Activated CD4-positive, CD25-positive, alpha-beta regulatory T cell (primary cell): ENCODE measurements at places on chromosomes 5 and 9.

- no peak for DNase-seq
Measured at GRCh38 chr9:81902196-81902595, 26.0 kb upstream of the SPATA31D4 start.

- no peak for DNase-seq
Measured at GRCh38 chr5:181051841-181052671, 12.0 kb downstream of the BTNL9 start.

DNA sequence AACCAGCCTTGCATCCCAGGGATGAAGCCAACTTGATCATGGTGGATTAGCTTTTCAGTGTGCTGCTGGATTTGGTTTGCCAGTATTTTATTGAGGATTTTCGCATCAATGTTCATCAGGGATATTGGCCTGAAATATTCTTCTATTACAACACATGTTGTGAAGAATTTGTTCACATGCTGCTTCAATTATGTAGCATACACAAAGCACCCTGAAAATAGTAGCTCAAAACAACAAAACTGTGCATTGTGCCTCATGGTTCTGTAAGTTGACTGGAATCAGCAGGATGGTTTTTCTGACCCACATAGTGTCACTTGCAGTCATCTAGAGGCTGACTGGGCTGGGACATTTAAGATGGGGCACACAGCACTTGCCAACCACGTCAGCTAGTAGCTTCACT is 193.9 kb downstream of the SYK start:
- no peak for DNase-seq

- no peak for DNase-seq
Measured at GRCh38 chr5:156815988-156816599, 34.0 kb upstream of the PPP1R2B start.

- DNase-seq: no peak
Measured at GRCh38 chr9:101369884-101370531, 14.8 kb downstream of the BAAT start.

DNA sequence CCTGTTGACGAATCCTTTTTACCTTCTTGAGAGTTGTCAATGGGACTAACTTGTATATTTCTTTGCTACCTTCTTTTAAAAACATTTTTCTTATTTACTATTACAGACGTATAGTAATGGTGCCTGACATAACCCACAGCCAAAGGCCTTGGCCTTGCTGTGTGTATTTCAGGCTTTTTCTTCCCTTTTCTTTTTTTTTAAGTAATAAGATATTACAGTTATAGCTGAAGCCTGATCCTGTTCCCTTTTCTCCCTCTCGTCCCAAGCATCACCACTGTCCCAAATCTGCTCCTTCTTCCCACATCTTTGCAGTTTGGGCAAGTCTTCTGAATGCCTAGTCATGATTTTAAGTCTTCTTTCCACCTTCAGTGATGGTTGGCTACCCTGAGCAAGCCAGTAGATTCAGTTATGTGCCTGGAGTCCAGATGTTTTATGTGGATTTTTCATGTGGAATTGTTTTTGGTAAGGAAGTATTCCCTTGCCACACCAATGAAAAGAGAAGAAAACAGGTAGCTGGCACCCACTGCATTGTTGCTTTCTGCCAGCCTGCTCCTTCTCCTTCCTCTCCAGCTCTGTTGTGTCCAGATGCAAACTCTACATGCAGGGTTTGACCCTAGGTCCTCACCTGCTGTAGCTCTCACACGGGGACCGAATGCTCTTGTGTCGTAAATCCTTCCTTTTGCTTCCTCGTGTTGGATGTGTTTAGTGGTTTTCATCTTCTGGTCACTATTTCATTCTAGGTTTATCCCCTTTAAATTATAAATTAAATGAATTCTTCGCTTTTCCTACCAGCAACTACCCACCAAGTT is 26.5 kb downstream of the ABL1 start:
- no peak for DNase-seq

DNA sequence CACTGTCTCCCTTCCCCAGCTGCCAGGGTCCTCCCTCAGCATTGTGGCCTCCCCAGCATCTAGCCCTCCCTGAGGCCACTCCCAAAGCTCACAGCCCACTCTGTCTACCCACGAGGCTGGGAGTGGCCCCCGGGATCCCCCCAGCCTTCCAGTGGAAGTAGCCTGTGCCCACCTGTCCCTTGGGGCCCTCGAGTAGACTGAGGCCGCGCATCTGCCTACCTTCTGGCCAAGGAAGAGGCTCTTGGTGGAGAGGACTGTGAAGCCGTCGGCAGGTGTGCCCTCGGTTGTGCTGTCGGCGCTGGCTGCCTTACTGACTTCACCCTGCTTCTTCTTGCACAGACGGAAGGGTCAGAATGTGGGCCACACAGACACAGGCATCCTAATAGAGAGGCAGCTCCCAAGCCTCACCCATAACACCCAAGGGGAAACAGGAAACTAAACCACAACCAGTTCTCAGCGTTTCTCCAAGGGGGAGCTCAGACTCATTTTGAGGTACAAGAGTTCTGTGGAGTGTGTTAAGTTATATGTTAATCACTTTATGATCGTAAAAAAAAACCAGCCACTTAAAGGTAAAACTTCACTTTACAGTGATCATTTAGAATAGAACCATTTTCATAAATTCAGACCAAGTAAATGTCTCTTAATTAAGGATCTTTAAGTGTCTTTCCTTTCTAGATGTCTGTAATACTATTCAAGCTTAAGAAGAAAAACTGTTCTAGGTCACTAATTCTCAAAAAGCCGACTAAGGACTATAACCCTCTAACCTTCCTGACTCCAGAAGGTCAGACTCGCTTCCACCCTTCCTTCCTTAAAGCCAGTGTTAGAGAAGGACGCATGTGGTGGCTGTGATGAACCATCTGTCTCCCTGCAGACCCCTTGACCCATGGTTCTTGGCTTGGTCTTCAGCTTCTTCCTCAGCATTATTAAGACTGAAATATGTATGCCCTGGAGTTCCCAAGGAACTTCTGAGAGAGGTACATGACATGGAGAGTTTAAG is 38.5 kb downstream of the MACROH2A1 start:
- no peak for DNase-seq

DNA sequence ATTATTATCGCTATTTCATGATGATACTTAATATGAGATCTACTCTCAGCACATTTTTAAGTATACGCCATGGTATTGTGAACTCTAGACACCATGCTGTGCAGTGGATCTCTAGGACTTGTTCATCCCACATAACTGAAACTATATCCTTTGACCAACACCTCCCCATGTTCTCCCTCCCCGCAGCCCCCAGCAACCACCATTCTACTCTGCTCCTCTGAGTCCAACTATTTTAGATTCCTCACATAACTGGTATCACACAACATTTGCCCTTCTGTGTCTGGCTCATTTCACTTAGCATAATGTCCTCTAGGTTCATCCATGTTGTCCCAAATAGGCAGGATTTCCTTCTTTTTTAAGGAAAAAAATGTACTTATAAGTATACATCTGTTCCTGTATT is 6.6 kb upstream of the TBC1D2 start:
- DNase-seq: no peak

- no peak for DNase-seq
Measured at GRCh38 chr9:100459963-100460362, 13.0 kb upstream of the TMEFF1 start.

DNA sequence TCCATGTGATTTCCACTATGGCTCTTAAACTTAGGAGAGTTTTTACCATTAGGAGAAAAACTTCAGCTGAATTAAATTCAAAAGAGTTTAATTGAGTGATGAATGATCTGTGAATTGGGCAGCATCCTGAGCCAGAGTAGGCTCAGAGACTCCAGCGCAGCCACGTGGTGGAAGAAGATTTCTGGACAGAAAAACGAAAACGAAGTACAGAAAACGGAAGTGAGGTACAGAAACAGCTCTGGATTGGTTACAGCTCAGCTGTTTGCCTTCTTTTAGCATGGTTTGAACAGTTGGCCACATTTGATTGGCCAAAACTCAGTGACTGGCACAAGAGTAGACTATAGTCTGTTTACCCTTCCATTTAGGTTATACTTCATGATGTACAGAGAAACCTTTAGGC is 69.2 kb upstream of the PLPP1 start:
- DNase-seq: no peak

- no peak for DNase-seq
Measured at GRCh38 chr5:179343021-179343718, 2.1 kb downstream of the ADAMTS2 start.

DNA sequence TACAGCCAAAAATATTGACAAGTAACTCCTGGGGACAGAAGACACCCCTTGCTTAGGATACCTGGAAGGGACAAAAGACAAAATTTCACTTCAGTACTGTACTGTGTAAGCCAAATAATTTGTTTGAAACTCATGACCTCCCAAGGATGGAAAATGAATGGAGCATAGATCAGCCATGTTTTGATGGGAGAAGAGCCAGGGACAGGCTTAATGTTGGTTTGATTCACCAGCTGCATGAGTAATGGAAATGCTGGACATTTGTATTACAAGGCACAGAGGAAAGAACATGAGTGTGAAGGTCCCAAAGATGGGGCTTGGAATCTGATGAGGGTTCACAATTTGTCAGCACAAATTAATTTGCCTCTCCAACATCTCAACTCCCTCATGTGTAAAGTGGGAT is 122.8 kb downstream of the ENC1 start:
- DNase-seq: no peak

DNA sequence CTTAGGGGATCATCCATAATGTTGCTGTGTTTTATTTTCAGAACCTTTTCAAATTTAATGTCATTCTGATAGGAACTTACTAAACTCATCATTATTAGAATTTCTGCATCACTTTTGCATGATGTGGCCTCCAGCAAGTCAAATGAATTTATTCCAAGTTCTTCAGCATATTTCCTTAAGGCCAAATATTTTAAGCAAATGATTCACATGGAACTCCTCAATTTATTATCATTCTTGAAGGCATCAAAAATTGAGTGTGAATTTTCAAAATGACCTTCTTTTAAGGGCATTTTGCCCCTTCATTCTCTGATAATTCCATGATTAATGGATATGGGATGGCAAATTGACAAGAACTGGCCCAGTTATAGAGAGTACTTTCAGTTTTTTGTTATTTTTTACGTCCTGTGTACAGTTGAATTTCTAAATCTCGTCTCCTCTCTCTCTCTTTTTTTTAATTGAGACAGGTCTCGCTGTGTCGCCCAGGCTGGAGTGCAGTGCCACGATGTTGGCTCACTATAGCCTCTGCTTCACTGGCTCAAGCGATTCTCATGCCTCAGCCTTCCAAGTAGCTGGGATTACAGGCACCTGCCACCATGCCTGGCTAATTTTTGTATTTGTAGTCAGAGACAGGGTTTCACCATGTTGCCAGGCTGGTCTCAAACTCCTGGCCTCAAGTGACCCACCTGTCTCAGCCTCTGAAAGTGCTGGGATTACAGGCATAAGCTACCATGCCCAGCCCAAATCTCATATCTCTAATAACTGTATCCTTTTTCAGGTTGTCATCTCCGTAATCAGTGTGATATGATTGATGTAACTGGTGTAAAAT is 29.1 kb downstream of the GPR21 start:
- no peak for DNase-seq

DNA sequence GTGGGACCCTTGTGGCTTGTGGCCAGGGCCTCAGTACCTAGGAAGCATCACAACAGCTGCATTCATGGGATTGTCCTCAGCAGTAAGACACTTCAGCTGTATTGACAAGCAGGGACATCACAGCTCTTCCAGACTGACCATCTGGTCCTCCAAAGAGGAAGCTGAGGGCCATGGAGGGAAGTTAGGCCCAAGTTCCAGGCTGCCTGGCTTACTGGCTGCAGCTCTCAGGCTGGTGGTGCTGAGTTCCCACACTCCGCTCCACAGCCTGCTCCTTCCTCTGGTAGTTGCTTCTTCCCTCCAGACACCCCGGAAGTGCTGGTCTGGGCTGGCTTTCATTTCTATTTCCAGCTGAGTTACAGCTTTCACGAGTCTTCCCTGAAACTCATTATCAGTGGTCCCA is 5.7 kb upstream of the STING1 start:
- no peak for DNase-seq

DNA sequence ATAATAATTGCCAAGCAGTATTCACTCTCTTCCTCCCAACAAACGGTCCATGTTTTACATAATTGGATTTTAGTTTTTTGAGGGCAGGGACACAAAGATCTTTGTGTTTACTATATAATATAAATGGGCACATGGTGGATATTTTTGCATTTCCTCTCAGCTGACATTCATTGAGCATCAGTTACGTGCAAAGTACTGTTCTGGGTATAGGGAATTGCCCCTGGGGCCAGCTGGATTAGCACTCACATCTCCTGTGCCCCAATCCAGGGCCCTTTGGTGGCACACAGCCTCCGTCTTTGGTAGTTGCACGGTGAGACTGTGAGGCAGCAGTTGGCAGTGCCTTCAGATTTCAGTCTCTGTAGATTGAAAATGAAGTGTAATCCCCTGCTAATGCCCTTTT is 1.6 kb downstream of the TDRD7 start:
- no peak for DNase-seq

DNA sequence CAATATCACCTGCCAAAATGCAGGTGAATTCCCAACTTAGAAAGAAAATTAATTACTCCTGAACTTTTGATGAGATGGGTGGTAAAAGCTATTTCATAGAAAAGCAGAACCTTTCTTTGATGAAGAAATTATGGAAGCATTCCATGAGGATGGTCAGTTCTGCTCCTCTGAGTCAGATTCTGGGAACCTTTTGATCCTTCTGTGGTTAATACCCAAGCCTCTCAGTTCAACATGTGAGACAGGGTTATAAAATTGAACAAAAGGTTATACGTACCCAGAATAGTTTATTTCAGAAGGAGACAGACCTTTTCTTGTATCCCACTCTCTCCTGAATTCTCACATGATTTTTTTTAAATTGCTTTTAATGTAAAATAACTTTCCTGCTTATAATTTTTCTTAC is 767.6 kb upstream of the ADAMTS16 start:
- DNase-seq: no peak

DNA sequence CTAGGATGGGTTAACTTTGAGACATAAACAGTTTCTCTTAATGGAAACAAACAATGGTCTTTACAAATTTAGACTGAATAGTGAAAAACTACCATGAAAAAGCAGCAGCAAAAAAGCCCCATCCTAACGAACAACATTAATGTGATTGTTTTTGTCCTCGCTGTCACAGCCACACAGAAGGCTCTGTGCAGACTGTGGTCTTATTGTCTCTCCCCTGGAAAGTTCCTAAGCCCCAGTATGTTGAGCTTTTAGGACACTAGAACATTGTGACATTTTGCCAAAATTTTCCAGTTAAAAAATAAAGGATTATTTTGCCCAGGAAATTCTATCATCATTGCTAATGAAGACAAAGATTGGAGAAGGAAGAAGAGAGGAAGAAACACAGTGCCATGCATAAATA is 12.6 kb upstream of the SOWAHA start:
- DNase-seq: no peak

- no peak for DNase-seq
Measured at GRCh38 chr5:54357408-54358058, 47.2 kb upstream of the ARL15 start.

GRCh38 chr5:171861381-171861780 is 75.8 kb downstream of the SMIM23 start:
- no peak for DNase-seq

DNA sequence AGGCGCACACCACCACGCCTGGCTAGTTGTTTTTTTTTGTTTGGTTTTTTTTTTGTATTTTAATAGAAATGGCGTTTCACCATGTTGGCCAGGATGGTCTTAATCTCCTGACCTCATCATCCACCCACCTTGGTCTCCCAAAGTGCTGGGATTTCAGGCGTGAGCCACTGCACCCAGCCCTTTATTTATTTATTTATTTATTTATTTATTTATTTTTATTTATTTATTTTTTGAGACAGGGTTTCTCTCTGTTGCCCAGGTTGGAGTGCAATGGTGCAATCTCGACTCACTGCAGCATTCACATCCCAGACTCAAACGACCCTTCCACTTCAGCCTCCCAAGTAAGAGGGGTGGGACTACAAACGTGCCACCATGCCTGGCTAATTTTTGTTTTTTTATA is 63.0 kb upstream of the ADAMTSL1 start:
- no peak for DNase-seq
